ENCODE measurements at places on chromosomes 1 and 21.

DNA sequence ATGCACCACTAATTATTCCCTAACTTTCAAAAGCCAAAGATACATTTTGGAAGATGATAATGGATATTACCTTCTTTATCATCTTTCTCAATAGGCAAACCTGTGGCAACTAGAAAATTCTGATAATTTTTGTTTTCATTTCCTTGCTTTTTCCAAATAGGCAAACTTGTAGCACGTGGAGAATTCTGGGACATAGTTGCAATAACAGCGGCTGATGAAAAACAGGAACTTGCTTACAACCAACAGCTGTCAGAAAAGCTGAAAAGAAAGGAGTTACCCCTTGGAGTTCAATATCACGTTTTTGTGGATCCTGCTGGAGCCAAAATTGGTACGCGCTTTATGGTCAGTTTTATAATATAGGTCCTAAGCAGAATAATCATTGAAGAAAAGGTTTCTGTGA lies 1.5 kb downstream of the FPGT start:
- DNase-seq: no peak

DNA sequence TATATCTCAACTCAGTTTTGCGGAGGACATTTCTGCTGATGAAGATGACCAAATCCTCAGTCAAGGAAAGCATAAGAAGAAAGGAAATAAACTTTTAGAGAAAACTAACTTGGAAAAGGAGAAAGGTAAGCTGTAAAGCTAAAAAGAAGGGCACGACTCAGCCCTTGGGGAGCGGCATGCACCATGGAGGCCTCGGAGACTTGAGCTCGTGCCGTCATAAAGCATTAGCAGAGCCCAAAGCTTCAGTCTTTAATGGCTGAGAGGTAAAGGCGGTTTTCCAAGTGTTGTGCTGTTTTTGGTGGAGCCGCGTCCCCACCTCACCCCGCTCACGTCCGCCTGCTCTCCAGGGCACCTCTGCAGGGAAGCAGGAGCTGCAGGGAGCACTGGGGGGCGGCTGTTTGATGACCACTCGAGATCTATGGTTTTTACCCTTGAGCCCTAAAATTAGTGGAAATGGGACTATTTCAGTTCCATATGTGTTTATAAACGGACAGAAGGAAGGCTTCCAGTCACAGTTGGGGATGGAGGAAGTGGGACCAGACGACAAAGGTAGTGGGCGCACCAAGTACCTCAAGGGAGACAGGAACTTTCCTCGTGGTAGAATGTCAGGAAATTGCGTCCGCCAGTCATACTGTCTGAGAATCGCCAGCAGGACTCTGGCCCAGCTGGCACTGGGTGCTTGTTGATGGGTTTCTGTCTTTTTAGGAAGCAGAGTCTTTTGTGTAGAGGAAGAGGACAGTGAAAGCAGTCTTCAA lies 27.6 kb downstream of the RRP1B start:
- DNase-seq: no peak

DNA sequence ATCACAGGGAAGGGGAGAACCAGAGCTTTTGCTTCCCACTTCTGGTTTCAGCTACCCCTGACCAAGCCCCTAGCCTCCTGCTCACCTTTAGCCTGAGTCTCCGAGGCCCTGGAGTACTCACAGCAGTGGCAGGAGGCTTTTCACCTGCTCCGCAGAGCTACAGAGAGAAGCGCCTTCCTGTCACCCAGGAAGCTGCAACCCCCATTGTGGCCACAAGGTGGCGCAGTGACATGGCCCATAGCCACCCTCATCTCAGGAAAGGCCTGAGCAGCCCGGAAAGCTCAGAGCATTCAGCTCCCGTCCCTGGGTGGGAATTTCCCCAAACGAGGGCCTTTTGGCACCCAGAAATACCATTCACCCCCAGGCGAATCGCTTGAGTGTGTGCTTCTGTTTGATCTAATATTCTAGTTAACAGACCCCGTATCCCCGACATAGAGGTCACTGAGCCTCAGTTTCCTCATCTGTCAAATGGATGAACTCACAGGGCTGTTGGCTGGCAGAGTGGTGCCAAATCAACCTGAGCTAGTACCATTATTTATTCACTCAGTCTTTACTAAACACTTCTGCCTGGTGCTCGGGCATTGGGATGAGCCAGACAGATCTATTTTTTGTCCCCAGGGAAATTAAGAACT lies 25.3 kb downstream of the A3GALT2 start:
- peak; percentile 91 for DNase-seq

DNA sequence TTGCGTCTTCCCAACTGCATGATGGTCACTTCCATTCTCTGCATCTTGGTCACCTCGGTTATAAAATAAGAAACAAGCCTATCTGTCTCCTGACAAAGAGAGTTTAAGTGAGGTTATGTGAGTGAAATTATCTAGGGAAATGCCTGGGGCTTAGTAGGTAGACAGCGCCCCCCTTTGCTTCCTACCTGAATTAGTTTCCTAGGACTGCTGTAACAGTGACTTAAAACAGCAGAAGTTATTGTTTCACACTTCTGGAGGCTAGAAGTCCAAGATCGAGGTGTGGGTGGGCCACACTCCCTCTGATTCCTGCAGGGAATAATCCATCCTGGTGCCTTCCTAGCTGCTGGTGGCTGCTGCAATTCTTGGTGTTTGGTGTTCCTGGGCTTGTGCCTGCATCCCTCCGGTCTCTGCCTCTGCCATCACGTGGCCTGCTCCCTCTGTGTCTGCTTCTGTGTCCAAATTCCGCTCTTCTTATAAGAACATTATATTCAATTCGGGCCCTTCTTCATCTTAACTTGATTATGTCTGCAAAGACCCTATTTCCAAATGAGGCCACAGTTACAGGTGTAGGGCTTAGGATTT lies 92.6 kb downstream of the IGSF21 start:
- DNase-seq: no peak

- no peak for DNase-seq
These were observed 37.9 kb upstream of the MPZL1 start for GRCh38 chr1:167683641-167684502.

GRCh38 chr1:235938709-235939479 lies 72.2 kb upstream of the LYST start:
- DNase-seq: peak; percentile 3

DNA sequence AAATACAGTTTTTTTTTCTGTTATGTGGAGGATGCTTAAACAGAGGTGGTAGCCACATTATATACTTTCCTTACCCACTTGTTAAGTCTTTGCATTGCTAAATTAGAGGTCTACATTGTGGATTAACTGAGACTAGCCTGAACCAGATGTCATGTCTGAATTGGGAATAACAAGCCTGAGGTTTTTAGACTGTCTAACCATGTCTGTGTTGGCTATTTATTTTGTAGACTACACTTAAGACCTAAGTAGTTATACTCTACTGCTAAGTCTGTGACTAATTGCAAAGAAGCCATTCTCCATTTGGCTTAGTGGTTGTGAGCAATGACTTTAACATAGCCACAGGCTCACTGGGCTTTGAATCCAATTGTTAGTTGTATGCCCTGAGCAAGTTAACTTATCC lies 45.4 kb downstream of the CDC14A start:
- no peak for DNase-seq

- no peak for DNase-seq
These were observed 92.1 kb upstream of the EDN2 start for GRCh38 chr1:41576620-41577019.

- DNase-seq: no peak
These were observed 522.7 kb downstream of the NUF2 start for GRCh38 chr1:163844459-163844858.

GRCh38 chr1:67760030-67760821 lies 73.0 kb downstream of the GNG12 start:
- DNase-seq: peak; percentile 89

DNA sequence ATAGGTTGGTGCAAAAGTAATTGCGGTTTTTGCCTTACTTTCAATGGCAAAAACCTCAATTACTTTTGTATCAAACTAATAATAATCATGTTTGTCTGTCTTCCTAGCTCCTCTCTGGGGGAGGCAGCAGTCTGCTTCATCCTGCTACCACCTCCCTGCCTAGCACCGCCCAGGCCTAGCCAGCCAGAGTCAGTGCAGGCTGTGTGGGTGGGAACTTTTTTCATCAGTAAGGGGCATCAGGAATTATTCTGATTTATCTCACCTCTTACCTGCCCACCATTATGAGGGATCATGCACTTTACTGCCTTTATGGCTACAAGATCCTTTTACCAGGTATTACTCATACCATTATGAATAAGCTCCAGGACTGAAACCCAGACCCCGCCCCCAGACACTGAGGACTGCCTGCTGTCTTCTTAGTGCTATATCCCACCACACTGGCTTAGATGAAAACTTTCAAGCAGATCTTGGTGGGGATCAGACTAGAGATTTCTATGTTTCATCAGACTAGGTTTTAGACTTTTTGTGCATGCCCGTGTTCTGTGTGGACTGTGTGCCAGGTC lies 116.4 kb downstream of the PBX1 start:
- no peak for DNase-seq

DNA sequence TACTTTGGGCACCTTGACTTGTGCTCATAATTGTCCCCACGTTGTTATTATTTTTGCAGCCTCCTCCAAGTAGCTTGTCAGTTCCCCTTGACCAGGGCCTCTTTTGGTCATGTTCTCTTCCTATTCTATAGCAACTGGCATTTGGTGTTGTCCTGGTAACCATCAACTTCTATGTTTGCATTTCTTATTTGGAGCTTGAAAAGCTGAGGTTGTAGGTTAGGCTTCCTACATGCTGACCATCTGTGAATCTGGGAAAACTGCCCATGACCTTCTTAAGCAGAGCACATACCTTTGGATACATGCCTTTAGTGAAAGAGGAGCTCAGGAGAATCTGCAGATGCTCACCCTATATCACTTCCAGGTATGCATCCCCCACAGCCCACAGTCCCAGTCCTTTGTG lies 160.8 kb downstream of the HHAT start:
- DNase-seq: no peak

GRCh38 chr1:112563341-112563740 lies 54.6 kb downstream of the WNT2B start:
- DNase-seq: no peak

DNA sequence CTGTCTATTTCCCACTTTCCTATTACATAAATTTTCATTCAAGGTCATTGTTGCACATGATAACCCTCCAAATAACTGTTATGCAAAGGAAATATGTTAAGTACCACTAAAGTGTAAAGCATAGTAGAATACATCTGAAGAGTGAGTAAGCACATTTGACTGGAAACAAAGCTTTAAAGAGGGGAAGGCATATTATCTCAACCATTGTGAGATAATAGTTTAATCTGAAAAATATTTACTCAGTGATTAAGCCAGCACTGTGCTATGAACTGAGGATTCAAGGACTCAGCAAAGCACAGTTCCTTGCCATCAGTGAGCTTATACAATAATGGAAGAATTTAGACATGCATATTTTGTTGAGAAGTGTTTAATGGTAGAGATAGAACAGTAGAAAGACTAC lies 127.4 kb downstream of the HMCN1 start:
- no peak for DNase-seq

- peak; percentile 41 for DNase-seq
These were observed 25.5 kb downstream of the CAPN9 start for GRCh38 chr1:230772457-230773395.
